ENCODE measurements at places on chromosomes 3 and 15.
A peak's percentile ranks its signal among the peaks of the same experiment; 100 is the strongest.

DNA sequence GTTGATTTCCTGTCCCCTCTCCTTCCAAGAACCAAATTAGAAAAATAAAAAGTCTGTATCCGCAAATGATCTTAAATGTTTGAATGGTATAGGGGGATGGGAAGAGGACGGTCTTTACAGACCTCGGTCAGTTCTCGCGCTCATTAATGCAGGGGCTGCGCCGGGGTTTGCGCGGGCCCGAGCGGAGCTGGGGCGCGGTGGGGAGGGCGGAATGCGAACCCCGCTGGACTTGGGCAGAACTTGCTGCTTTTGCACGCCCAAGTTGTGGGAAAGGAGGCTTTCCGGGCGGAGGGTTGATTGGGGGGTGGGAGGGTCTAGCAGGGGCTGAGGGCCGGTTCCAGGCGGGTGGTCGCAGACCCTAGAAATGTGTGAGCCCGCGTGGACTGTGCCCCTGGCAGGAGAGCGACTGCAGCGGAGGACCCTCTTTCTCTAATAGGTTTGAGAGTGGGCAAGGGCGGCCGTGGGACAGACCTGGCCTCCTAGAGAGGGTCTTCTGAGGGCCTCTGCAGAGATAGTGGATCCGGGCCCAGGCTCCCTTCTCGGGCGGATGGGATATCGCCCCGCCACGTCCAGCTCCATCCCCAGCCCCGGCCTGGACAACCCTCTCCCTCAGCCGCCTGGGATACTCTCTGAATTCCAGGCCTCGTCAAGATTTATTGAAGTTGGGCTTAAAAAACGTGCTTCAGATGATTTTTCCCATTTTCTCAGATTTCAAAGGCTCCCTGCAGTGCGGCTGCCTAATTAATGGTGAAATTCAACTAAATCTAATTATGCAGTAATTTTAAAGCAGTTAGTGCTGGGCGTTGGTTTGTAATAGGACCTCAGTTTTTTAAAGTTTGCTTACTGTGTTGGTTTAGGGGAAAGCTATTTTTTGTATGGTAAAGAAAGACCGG is 11.3 kb downstream of the NR2F2 start:
- no peak for DNase-seq

- DNase-seq: no peak
Measured at GRCh38 chr3:159761369-159761768, 227.3 kb upstream of the IL12A start.

DNA sequence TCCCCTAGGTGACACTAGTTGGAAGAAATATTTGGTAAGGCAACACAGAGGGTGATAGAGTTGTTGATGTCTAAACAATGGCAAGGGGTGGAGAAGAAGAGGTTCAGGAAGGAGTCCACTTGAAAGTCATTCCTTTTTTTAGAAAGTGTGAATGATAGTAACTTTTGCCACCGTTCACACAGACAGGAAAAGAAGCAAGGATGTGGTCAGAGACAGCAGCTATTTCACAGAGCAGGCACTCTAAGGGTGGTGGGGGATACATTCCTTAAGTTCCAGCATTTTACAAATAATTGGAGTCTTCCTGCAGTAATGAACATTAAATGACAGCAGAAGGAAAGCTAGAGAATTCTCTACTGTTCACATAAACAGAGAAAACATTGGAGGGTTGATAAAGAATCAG is 75.4 kb upstream of the ZNF385D start:
- DNase-seq: no peak

- DNase-seq: peak; percentile 54
Measured at GRCh38 chr3:157134620-157135191, 25.2 kb downstream of the CCNL1 start.

DNA sequence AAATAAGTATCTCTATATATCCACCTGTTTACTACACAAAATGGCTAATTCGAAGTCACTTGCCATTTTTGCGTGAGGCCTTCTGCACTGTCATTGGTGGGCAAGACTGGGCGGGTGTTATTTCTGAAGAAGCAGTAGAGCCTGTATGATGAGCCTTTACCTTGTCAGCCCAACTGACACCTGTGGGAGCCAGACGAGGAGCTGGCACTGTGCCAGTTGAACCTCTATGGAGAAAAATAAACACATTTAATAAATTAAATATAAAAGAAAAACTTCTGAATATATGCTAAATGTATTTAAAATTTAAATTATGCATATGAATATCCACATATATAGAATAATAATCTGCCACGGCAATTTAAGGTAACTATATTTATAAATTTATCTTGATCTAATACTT is 109.9 kb downstream of the SCAPER start:
- no peak for DNase-seq

- DNase-seq: no peak
Measured at GRCh38 chr3:74302969-74303368, 311.5 kb downstream of the CNTN3 start.

DNA sequence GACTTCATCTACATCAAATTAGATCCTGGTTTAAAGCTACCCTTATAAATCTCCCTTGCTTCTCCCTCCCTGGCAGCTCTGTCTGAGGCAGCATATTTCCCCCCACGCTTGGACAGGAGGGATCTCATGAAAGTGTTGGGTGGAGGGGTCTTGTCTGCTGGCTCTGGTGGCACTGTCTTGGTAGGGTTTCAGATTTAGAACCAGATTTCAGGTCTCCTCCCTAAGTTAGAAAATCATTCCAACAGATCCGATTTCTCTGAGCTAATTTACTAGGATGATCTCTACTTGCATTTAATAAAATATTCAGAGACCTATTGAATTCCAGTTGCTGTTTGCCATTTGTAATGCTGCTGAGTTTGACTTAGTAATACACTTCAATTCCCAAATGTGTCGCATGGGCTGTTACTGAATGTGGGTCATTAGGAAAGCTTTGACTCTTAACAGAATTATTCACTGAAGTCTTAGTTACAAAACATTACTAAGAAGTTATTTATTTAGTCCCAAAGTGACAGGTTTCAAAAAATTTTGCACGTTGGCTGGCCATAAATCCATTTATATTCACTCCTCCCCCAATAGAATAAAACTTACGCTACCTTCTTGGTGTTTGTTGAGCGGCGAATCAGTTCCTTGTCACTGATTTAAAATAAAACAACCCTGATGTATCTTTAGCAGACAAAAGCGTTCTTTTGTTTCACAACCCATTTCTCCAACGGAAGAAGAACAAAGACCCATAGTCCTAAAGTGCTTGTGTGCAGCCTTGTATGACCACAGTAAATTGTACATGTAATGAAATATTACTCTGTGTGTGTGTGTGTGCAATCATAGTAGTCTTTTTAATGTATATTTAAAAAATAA is 84.5 kb downstream of the TRAK1 start:
- DNase-seq: no peak

DNA sequence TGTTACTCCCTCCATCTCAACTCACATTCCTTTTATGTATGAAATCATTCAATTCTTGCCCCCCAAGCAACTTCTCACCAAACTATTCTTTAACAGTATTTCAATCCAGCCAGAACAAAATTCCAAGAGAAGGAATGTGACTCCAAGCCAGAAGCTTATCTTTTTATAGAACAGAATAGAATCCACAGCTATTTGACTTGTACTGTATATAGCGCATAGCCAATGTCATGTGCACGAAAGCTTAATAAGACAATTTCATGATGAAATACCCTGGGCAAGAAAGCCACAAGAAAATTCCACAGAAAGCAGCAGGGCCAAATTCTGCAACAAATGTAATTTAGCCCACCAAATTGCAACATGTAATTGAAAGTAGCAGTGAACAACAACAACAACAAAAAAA is 127.6 kb upstream of the UBE2E2 start:
- no peak for DNase-seq

DNA sequence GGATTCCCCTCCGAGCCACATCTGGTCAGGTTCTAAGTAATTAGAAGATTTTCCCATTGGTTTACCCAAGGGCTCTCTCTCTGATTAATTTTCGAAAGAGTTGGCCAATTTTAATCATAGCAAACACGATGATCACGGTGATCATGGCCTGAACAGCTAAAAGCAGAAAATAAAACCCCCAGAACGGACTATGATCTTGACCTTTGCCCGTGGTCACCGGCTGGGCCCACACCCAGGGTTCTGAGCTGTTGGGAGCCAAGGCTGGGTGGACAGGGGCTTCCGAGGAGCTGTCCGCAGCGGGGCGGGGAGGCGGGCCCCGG is 2.6 kb downstream of the GP5 start:
- DNase-seq: no peak

DNA sequence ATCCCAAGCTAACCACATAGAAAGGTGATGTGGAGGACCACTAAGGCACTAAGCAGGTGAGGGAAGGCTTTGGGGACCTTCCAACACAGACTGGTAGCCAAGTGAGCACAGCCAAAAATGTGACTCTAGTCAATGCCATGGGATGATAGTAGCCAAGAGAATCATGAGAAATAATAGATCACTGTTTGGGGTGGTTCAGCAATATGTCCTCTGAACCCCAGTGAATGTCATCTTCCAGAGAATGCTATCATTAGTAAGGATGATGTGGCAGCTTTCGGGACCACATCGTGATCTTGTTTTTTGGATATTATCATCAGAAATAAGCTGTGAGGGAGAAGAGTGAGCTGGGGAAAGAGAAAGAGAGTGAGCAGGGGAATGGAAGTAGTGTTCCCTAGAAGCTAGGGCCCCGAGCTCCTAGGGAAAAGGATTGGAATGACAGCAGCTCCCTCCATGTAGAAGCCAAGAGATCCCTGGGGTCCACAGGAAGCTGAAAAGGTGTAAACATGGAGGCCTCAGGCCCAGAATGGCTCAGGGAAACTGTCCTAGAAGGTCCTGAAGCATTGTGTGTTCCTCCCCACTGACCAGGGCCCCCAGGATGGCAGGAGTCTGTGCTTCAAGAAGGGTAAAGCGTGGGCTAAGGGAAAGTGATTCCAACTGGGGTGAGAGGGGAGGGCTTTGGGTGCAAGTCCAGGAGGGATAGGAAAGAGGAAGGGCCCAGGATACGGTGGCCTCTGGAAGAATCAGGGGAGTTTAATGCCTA is 56.6 kb upstream of the KLF13 start:
- DNase-seq: peak; percentile 15

DNA sequence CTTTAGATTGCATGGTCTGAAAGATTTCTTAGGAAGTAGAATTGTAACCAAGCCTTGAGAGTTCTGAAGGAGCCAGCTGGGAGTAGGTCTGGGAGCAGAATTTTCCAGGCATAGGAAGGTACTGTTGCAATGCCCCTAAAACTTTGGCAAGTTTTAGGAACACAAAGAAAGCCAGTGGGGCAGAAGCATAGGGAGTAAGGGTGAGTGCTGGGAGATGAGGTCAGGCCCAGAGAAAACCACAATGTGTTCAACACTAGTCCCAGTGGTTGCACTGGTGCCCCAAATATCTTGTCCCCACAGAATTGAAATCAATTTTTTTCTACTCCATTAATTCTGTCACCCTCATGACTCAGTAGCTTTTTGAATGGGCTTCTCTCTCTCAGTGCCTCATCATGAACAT is 120.7 kb upstream of the GALNT15 start:
- no peak for DNase-seq

DNA sequence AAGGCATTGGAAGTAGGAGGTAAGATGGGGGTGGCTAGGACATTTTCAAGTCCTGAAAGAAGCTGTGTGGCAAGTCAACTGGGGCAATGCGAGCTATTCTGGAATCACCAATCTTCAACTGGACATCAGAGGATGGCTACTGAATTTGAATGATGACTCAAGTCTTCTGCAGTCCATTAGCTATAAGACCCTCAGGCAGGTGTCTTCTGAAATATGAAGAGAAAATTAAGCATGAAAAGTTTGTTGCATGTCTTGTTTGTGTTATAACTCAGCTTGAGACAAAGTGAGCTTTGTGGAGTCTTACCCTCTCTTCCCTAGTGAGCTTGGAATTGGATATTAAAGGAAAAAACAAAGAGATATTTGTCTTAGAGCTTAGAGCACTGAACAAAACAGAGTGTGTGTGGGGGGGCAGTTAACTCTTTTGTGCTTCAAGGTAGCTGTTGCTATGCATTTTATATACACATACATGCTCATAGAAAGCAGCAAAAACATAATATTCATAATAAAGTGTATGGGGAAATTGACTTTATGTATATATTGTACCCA is 979.1 kb downstream of the MCTP2 start:
- no peak for DNase-seq

DNA sequence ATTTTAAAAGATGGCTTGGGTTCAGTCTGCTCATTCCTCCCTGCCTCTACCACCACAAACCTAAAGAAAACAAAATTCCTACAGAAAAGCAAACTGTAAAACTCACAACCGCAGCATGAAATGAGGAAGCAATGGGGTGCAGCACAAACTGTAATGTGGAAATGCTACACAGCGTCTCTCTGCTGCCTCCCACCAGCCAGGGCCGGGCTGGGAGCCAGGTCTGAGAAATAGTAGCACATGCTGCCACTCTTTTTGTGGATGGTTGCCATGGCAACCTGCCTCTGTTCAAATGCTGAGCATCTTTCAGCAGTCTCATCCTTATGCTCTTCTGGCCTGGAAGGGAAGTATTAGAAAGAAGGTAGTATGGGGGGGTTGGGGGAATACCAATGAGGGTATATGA is 55.4 kb downstream of the EOMES start:
- DNase-seq: peak; percentile 43

GRCh38 chr3:189621948-189622603 is 9.1 kb upstream of the TP63 start:
- DNase-seq: no peak

- no peak for DNase-seq
Measured at GRCh38 chr15:54514601-54515000, 536.4 kb downstream of the UNC13C start.

DNA sequence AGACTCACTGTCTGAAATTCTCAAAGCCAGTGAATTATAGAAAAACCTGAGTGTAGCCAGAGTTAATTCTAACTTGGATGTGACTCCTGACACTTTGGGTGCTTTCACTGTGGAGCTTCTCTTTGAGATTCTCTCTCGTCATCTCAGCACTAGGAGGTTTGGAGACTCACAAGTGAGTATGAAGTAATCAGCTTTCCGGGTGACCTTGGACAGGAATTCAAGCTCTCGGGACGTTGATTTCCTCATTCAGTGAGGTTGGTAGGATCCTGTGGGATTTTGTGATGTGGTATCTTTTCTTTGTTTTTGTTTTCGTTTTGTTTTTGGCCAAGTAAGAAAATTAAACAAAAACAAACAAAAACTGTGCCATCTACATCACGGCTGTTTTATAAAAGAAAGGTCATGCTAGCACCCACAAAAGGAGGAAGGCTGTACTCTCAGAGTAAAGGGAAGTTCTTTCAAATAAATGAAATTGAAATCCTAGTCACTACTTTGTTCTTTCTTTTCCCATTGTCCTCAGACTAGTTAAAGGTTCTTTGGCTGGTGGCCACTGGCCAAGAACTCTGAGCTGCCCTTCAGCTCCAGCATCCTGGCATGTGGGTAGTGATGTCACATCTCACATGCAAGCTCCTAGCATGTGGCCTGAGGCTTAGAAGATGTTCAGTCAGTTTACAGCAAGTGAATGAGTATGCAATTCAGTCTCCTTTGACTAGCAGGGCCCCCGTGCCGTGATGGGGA is 263.3 kb upstream of the TPM1 start:
- no peak for DNase-seq

DNA sequence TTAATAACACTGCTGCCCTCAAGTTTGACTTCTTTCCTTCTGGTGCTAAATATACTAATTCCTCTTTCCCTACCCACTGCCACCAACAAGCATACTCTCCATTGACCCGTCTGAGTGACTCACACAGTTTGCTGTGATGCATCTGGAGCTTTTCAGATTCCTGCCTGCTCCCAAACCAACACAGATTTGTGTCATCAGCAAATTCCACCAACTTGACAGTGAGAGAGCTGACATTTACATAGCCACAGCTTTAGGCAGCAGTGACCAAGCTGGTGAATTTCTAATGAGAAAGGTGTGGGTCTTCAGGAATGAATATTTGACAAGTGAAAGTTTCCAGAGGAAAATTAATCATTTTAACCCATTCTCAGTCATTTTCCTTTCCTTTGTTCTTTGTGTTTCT is 96.5 kb upstream of the PRICKLE2 start:
- DNase-seq: no peak

Measured in activated naive CD4-positive, alpha-beta T cell treated with anti-CD3 and anti-CD28 coated beads, Interleukin-2, amount 10 ng/mL, durations not matched to agents 7 days and 5 days (primary cell).